NCI-H1048 (cell line): ENCODE measurements at places on chromosomes 11 and 22.
A peak's percentile ranks its signal among the peaks of the same experiment; 100 is the strongest.

DNA sequence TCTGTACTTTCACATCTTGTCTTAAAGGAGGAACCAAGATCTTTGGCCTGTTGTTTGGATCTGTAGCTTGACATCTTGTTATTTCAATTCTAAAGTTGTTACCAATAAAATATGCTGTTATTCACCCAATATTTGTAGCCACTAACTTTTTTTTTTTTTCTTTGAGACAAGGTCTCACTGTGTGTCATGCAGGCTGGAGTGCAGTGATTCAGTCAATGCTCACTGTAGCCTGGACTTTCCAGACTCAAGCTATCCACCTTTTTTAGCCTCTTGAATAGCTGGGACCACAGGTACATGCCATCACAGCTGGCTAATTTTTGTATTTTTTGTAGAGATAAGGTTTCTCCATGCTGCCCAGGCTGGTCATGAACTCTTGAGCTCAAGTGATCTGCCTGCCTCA is 769.4 kb downstream of the DLG2 start:
- DNase-seq = no peak

DNA sequence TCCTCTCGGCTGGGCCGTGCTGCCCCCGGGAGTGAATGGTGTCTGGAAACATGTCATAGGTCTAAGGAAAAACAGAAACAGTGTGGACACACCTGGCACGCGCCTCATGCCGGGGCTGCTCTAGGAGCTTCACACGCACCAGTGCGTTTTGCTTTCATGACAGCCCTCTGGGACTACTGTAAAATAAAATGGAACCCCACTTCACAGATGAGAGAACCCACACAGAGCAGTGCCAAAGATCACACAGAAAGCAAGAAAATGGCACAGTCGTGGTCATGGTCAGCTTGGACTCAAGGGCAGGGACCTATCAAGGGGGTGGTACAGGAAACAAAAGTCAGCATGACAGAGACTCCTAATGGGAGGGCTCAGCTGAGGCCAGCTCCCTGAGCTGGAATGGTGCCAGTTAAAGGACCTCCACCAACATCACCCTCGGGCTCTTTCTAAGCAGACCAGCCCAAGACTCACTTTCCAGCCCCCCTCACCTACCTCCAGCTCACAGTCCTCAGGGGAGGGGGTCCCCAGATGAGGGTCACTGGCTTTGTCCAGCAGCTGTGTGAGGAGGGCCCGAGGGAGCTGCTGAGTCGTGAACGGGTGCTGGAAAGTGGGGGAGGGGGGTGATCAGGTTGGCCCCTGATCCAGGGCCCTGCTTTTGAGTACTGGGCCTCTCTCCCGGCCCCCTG is 3.3 kb downstream of the MAP4K2 start:
- DNase-seq = no peak

DNA sequence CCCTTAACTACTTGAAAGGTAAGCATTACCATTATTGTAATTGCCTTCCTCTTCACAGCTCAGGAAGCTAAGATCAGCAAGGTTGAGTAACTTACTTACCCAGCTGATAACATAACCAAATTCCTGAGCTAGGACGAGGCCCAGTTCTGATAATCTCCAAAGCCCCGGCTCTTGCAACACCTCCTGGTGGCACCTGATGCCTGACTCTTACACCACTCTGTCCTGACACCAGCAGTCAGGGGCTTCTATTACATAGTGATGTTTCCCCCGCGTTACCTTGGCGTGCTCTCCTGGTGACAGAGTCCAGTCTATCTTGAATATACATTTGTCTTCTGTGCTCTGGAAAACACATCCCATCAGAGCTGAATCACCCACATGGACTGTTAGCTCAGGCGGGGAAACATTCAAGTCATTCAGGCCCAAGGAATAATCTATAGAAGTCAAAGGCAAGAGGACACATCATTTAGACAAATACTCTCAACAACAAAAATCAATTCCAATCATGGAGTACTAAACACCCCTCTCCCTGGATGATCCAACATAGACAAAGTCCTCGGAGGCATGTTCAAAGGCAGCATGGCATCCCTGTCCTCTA is 12.6 kb downstream of the JAML start:
- DNase-seq = no peak

GRCh38 chr22:29479417-29480261 is at the start of gene NEFH:
Gene NEFH (plus strand): TSS chr22:29480218. CDS start chr22:29480263, 45 bp downstream.
- no peak for DNase-seq

- peak; percentile 22 for DNase-seq
These were observed 286.2 kb upstream of the NARS2 start for GRCh38 chr11:78860720-78861422.

GRCh38 chr22:50531546-50531961 is 1.7 kb upstream of the TYMP start:
- DNase-seq = no peak
